ENCODE measurements at places on chromosomes 2 and 18.

GRCh38 chr2:232230560-232230959 is 148.0 kb upstream of the ALPP start:
- no peak for DNase-seq

- no peak for DNase-seq
Measured at GRCh38 chr2:120434492-120435308, 88.8 kb downstream of the INHBB start.

- no peak for DNase-seq
Measured at GRCh38 chr2:137021763-137022162, 256.4 kb downstream of the THSD7B start.

- no peak for DNase-seq
Measured at GRCh38 chr2:215697003-215697402, 261.1 kb upstream of the FN1 start.

GRCh38 chr2:39621596-39621995 is 44.1 kb upstream of the TMEM178A start:
- DNase-seq, result no peak

DNA sequence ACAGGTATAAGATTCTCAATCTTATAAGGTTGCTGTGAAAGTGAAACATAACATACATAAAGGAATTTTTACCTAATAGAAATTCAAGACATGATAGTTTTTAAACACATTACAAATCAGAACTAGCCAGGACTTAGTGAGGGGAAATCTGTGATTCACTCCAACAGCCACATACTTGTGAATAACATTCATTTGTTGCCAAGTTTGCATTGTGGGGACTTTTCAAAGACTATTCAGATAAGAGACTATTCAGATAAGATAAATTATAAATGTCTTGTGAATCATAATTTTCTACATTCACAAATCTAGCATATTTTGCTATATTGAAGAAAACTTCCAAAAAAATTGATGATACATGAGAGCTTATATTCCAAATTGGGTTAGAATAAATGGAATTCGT is 345.3 kb upstream of the CDH20 start:
- no peak for DNase-seq

DNA sequence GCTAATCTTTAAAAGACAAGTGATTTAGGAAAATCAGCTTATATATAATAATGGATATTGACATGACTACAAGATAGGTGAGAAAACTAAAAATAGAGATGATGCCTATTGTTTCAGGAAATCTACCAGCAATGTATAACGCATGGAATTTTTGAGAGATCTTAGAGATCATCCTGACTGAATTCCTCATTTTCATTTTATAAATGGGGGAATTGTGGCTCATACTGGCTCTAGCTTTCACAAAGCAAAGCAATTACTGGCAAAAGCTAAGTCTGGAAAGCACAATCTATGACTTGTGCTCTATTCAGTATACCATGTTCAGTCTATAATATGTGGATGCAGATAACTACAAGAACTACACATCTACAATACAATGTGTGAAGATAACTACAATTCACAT is 51.9 kb upstream of the FANCL start:
- DNase-seq, result no peak

DNA sequence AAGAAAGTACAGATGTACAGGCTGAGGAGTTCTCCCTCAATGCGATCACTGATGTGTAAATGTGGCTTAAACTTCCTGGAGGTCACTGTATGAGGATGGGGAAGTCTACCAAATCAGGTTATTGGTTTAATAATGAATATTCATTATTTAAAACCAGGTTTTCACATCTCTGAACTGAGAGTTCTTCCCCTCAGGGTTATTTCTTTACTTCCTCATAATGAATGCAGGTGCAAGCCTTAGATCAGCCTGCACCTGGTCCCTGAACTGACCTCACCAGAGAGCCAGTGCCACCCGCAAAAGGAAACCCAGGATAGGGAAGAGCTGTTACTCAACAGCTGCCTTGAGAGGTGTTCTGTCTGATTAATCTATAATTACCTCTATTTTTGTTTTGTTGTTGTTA is 369.0 kb downstream of the EPHA4 start:
- no peak for DNase-seq

- no peak for DNase-seq
Measured at GRCh38 chr18:41905786-41906527, 49.1 kb upstream of the PIK3C3 start.

DNA sequence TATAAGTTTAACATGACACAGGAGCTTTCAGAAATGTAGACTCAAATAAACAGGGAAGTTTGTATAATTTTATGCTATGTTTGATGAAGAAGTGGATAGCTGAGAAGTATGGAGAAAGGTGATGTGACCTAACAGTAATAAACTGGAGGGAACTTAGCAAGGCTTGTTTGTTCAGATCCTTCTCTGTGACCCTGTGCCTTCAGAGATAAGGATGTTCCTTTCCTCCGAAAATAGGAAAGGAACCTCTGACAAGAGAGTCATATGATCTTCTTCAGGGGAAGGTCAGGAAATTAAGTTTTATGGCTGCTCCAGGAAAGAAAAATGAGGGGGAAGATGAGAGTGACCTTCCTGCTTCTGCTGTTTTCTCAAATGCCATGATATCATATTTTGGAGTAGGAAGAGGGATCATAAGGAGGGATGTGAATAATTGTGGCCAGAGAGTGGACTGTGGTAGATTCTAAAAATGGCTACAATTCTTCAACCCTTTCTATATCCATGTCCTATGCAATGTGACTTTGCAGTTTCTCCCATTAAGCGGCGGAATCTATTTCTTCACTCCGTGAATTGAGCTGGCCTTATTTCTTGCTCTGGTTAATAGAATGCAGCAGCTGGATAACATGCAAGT is 8.5 kb upstream of the C2orf69 start:
- no peak for DNase-seq

DNA sequence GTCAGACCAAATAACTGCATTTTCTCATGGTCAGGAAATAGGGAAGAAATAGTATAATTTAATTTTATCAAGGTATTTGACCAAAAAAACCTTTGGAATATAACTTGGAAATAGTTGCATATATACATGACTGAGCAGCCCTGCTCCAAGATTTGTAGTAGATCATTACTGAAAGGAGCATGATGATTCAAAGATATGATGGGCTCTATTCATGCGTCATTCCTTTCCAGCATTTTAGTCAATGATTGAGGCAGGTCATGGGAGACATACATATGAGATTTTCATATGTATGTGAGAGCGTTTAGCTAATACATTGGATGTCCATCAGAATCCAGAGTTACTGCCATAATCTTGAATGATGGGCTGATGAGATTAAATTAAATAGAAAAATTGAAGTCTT is 74.5 kb downstream of the CAB39 start:
- DNase-seq, result no peak

- DNase-seq, result no peak
Measured at GRCh38 chr2:100660851-100661584, 98.2 kb downstream of the PDCL3 start.

GRCh38 chr2:2400286-2401038 is 69.4 kb upstream of the MYT1L start:
- no peak for DNase-seq

DNA sequence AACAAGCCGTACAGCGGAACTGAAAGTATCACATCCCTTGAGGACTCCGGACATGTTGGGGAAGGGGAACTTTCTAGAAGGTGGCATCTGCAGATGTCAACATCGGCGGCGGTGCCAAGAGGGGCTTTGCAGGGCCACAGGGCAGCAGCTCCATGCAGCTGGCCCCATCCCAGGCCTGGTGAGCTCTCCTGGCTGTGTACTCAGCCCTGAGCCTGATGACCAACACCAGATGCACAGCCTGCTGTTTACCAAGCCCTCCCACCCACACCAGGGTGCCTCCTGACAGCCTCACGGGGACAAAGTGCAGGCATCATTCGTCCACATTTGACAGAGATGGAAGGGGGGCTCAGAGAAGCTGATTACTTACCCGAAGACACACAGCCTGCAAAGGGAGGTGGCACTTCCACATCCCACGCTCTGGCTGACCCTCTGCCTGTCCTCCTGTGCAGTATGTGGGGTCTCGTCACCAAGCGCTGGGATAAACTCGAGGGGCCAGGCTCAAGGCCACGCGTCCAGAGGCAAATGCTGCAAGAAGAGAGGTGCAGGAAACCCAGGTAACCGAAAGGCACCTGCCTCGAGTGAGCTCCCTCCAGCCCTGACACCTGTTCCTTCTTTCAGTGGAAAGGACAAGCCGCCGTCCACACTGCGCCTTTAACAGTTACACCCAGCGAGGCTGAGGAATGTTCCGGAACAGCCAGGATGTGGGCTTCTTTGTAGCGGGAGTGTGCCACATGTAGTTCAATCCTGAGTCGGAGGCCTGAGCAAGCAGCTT is 69.0 kb upstream of the ASAP2 start:
- no peak for DNase-seq

GRCh38 chr18:286515-287310 is 18.9 kb upstream of the THOC1 start:
- DNase-seq, result no peak

DNA sequence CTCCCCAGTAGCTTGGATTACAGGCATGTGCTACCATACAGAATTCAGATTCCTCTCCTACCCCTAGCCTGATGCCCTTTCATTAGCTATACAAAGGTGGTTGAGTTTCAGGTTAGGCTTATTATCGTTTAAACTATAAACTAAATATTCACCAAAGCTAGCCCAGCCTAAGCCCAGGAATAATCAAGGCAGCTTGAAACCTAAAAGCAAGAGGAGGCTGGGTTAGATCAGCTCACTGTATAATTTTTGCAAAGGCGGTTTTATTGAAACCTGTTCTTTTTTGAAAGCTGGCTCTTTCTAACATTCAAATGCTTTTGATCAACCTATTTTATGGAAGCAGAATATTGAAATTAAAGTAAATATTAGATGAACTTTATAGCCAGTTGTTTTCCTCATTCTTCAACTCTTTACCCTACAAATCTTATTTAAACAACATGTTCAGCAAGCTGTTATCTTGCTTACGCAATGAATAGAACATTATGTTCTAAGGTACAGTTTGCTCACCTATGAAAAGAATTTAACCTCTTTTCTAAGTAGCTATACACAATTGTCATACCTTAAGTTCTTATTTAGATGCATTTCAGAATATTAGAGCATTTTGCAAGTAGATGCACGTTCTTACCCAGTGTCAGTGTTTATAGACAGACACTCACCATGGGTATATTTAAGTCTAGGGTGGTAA is 241.6 kb downstream of the NEDD4L start:
- DNase-seq, result no peak

GRCh38 chr2:171287036-171287571 is 126.4 kb upstream of the TLK1 start:
- no peak for DNase-seq

- DNase-seq, result peak; percentile 27
Measured at GRCh38 chr18:62832282-62832681, 116.9 kb downstream of the PHLPP1 start.

GRCh38 chr2:105521176-105521575 is 122.3 kb upstream of the FHL2 start:
- no peak for DNase-seq

DNA sequence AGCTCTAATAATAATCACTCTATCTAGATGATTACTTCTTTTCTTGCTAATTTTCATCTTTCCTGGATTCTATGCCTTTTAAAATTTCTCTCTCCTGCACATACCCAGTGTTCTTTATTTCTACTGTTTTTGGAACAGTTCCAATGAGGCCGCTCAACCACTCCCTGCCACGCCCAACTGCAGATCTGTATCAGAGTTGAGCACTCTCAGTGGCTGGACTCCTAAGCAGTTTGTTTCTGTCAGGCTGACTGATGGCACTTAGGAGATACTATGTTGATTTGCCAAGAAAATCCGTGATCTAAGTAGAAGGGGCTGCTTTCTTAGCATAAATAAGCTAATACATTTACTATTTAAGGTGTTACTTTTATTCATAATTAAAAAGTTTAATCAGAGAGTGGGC is 192.8 kb downstream of the ARHGAP15 start:
- no peak for DNase-seq

DNA sequence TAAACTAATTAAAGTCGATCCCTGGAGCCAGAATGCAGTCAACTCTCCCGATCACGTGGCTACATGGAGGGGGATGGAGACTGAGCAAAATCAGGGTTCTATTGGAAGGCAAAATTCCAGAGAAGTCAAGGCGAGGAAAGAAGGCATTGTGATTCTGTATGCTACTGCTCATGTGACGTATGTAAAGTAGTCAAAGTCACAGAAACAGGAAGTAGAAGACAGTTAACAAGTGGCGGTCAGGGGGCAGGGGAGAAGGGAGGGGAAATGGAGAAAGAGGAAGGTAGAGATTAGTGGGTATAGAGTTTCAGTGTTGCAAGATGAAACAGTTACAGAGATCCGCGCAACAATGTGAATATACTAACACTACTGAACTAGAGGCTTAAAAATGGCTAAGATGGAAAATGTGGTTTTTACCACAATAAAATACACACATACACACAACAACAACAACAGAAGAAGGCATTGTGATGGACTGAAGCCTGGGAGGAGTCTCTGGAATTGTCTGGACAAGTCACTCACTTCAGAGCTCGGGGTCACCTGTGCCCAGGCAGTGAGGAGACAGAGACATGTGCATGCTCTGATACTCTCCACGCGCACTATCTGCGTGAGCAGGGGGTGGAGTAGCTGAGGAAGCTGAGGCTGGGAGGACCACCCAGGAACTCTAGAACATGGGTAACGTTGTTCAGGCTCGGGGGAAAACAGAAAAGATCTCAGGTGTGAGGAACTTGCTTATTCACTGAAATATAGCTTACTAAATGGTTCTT is 89.9 kb upstream of the CDCA7 start:
- no peak for DNase-seq

GRCh38 chr18:50879302-50880118 is 592 bp downstream of the ME2 start:
- no peak for DNase-seq

GRCh38 chr18:55220523-55220922 is 261.3 kb upstream of the CCDC68 start:
- no peak for DNase-seq

DNA sequence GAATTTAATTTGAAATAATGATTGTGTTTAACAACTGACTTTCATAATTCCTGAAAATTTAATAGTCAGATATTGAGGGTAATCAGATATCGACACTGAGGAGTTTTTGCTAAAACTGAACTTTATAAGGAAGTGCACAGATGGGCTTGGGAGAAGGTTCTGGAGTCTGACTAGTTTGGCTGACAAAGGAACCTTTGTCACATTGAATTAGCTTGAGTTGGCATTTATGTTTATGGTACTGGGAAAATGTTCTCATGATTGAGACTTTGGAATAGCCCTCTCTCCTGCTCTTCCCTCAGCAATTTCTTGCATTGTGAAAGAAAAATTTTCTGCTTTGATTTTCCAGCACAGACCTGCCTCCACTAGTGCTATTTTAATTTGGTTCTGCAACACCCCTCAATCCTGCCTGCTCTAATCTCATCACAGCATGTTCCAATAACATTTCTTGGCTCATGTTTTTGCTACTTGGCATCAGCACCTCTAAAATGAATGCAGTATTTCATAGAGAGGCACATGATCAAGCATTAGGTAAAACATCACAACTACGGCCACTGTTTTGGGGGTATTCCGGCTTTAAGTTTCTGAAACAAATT is 133.9 kb upstream of the FSHR start:
- no peak for DNase-seq
